Lung (tissue), 17 donors: ENCODE measurements at places on chromosomes 2 and 18. TPM values are rescaled to one million over a fixed set of nuclear protein-coding genes. Genes with fewer than 3 reads are reported as not detected.

DNA sequence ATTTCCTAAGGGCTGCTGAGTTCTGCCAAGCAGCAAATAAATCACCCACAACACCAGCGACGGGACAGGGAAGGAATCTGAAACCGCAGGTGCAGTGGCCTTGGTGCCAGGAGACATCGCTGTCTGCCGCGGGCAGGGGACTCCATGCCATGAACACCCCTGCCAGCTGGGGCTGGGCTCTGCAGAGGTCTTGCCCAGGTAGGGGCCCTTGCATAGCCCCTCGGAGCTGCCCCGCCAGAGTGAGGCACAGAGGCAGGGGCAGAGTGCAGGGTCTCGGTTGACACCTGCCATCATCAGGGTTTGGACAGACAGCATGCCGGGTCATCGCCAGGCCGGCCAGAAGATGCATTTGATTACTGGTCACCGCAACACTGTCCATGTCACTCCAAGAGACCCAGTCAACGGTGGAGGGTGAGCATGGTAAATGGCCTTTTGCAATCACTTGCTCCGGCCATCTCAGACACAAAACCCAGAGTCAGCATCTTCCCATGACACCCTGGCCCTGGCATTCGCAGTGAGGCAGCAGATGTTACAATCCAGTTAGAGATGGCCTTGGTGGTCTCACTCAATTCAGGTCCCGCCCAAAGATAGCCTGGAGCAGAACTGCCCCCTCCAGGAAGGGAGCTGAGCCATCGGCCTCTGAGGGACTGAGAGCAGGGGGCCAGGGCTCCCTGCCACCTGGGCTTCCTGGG lies 255.4 kb downstream of the NDUFA10 start:
- H3K4me3 ChIP-seq, result no peak overlapping the region
- no peaks in the 10 kb centered on the region for H3K27me3 ChIP-seq
- DNase-seq, result peak; percentile 49
- no peaks in the 10 kb centered on the region for H3K4me1 ChIP-seq
- H3K36me3 ChIP-seq, result no peaks in the 10 kb centered on the region

DNA sequence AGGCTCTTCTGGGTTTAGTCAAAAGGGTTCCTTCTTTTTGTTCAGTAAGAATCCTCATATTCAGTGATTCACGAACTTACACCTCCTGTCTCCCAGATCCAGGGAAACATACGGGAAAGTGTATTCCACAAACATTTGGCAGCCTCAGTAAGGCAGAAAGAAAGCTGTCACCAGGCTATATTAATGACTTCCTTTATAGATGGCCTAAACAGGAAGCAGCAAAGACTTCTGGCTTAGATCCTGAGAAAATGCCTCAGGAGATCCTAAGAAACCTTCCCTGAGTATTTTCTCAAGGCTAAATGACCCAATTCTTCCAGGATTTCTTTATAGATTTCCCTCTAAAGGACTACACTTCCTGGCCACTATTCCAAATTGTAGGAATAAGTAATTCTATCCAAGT lies 1995.5 kb upstream of the CELF4 start:
- H3K27me3 ChIP-seq, result no peaks in the 10 kb centered on the region
- H3K36me3 ChIP-seq, result no peaks in the 10 kb centered on the region
- H3K27ac ChIP-seq, result no peak overlapping the region
- H3K4me3 ChIP-seq, result no peak overlapping the region
- peaks cover 5% of the 10 kb centered on the region for H3K4me1 ChIP-seq

DNA sequence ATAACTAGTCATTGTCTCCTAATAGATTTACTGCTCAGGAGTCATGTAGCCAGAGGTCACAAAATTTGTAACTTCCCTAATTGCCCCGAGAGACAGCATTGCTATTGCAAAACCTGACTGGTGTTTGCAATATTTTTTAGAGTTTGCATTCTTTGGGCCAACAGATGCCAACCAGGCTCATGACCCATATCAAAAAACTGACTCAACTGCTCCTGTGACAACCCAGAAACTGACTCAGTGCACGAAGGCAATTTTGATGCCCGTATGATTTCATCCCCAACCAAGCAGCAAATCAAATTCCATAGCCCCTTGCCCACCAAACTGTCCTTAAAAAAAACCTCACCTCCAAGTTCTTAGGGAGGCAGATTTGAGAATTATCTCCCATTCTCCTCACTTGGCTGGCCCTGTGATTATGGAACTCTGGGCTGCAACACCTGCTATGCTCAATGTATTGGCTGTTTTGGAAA lies 951.3 kb downstream of the TSN start:
- no peaks in the 10 kb centered on the region for H3K36me3 ChIP-seq
- H3K4me3 ChIP-seq, result no peak overlapping the region
- H3K27ac ChIP-seq, result no peak overlapping the region
- H3K4me1 ChIP-seq, result no peaks in the 10 kb centered on the region
- DNase-seq, result no peak
- H3K27me3 ChIP-seq, result no peaks in the 10 kb centered on the region

DNA sequence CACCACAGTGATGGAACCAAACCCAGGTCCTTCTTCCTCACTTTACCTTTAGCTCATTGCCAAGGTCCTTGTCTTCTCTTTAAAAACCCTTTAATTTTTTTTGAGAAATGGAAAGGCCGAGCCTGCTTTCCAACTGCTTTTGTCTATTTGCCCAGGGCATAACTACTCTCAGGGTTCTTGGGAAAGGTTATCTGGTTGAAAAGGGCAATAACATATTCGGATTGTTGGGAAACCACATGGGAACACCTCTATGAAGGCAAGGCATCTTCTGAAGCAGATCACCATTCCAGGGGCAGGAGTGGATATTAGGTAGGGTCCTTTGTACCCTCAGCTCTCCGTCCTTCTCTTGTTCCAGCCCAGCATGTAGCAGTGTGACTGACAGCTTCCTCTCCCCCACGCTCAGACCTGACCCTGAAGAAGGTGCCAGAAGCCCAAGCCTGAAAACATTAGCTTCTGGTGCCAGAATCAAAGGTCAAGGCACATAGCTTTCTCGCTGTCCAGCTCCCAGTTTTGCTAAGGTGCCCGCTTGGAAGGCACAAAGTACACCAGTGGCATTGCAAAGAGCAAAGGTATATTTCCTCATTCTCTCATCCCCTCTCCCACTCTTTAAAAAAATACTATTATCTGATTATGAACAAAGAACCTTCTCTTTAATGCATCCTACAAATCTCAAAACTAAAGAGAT lies 123.2 kb upstream of the LINC00305 start:
- H3K4me1 ChIP-seq, result no peaks in the 10 kb centered on the region
- no peak for DNase-seq
- H3K36me3 ChIP-seq, result no peaks in the 10 kb centered on the region
- H3K27me3 ChIP-seq, result no peaks in the 10 kb centered on the region
- H3K27ac ChIP-seq, result no peak overlapping the region

- peaks cover 5% of the 10 kb centered on the region for H3K4me1 ChIP-seq
- H3K27ac ChIP-seq, result no peak overlapping the region
- DNase-seq, result no peak
- H3K27me3 ChIP-seq, result peaks cover 11% of the 10 kb centered on the region
- no peak overlapping the region for H3K4me3 ChIP-seq
- H3K36me3 ChIP-seq, result no peaks in the 10 kb centered on the region
Measured at GRCh38 chr18:61334491-61334850, 1.2 kb downstream of the CDH20 start.

DNA sequence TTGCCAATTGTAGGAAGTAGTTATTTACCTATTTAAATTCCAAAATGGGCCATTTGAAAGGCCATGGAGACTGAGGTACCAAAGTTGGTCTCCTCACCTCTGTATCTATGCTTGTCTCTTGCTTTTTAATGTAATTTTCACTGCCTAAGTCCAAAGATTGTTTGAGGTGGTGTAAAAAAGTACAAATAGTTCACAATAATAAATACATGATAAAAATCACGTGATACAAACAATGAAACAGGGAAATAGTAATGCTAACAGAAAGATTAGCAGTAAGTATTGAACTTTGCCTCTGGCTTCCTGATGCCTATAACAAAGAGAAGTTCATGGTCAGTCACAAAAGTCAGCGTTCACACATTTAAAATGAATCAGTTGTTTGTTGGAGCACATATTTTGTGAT lies 67.6 kb downstream of the CNTNAP5 start:
- no peaks in the 10 kb centered on the region for H3K4me1 ChIP-seq
- H3K27me3 ChIP-seq, result no peaks in the 10 kb centered on the region
- no peaks in the 10 kb centered on the region for H3K36me3 ChIP-seq
- H3K27ac ChIP-seq, result no peak overlapping the region

- no peak overlapping the region for H3K27ac ChIP-seq
- H3K4me3 ChIP-seq, result no peak overlapping the region
- DNase-seq, result no peak
- H3K4me1 ChIP-seq, result no peaks in the 10 kb centered on the region
Measured at GRCh38 chr2:230382108-230382507, 33.9 kb upstream of the SP100 start.

- H3K36me3 ChIP-seq, result no peaks in the 10 kb centered on the region
- no peak overlapping the region for H3K4me3 ChIP-seq
- no peaks in the 10 kb centered on the region for H3K27me3 ChIP-seq
- peaks cover 12% of the 10 kb centered on the region for H3K4me1 ChIP-seq
- H3K27ac ChIP-seq, result no peak overlapping the region
- no peak for DNase-seq
Measured at GRCh38 chr2:9799011-9799596, 44.2 kb upstream of the TAF1B start.

DNA sequence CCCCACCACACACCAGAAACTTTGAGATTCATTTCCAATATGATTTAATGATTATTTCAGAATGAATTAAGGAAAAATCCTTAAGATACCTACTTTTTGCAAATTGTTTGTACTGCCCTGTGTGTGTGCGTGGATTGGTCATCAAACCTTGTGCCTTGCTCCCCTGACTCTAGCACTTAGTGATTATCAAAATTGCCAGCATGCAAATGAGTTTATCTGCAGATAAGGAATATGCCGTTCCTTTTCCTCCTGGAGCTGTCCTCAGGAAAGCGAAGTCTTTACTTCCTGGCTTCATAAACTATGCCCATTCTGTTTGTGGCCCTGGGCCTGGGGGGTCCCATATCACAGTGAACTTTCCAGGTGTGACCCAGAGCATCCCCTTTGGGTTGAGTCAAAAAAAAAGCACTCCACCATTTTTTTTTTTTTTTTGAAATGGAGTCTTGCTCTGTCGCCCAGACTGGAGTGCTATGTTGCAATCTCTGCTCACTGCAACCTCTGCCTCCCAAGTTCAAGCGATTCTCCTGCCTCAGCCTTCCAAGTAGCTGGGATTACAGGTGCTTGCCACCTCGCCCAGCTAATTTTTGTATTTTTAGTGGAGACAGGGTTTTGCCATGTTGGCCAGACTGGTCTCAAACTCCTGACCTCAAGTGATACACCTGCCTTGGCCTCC lies 11.4 kb downstream of the CHMP1B start:
- DNase-seq, result no peak
- no peaks in the 10 kb centered on the region for H3K4me1 ChIP-seq
- no peak overlapping the region for H3K27ac ChIP-seq
- H3K27me3 ChIP-seq, result peaks cover 2% of the 10 kb centered on the region

GRCh38 chr2:174112073-174112472 lies 136.3 kb downstream of the OLA1 start:
- no peak overlapping the region for H3K4me3 ChIP-seq
- peaks cover 2% of the 10 kb centered on the region for H3K36me3 ChIP-seq
- no peak overlapping the region for H3K27ac ChIP-seq
- H3K4me1 ChIP-seq, result no peaks in the 10 kb centered on the region

GRCh38 chr18:499776-500631 lies 497 bp downstream of the COLEC12 start:
- no peaks in the 10 kb centered on the region for H3K36me3 ChIP-seq
- H3K4me3 ChIP-seq, result peak overlapping the region; percentile 61
- no peaks in the 10 kb centered on the region for H3K27me3 ChIP-seq
- H3K27ac ChIP-seq, result no peak overlapping the region
- peaks cover 30% of the 10 kb centered on the region for H3K4me1 ChIP-seq

GRCh38 chr2:191917967-191918651 lies 71.2 kb upstream of the CAVIN2 start:
- no peaks in the 10 kb centered on the region for H3K4me1 ChIP-seq
- DNase-seq, result no peak
- no peak overlapping the region for H3K27ac ChIP-seq
- no peak overlapping the region for H3K4me3 ChIP-seq

GRCh38 chr2:104448661-104449440 lies 405.1 kb upstream of the POU3F3 start:
- no peaks in the 10 kb centered on the region for H3K27me3 ChIP-seq
- H3K27ac ChIP-seq, result no peak overlapping the region
- H3K4me1 ChIP-seq, result no peaks in the 10 kb centered on the region
- no peak overlapping the region for H3K4me3 ChIP-seq

- H3K36me3 ChIP-seq, result peaks cover 1% of the 10 kb centered on the region
- H3K27ac ChIP-seq, result peak overlapping the region; percentile 84
- H3K4me1 ChIP-seq, result no peaks in the 10 kb centered on the region
- no peak for DNase-seq
- no peak overlapping the region for H3K4me3 ChIP-seq
- H3K27me3 ChIP-seq, result no peaks in the 10 kb centered on the region
Measured at GRCh38 chr18:74806073-74806472, 208.4 kb downstream of the ZNF407 start.

- no peaks in the 10 kb centered on the region for H3K36me3 ChIP-seq
- H3K27ac ChIP-seq, result no peak overlapping the region
- H3K4me1 ChIP-seq, result peaks cover 11% of the 10 kb centered on the region
- no peak for DNase-seq
- H3K4me3 ChIP-seq, result no peak overlapping the region
- H3K27me3 ChIP-seq, result no peaks in the 10 kb centered on the region
Measured at GRCh38 chr2:62593825-62594224, 87.8 kb upstream of the TMEM17 start.

GRCh38 chr2:24824966-24825882 lies 32.0 kb downstream of the CENPO start:
- DNase-seq, result no peak
- peaks cover 15% of the 10 kb centered on the region for H3K36me3 ChIP-seq
- peaks cover 2% of the 10 kb centered on the region for H3K4me1 ChIP-seq
- no peak overlapping the region for H3K27ac ChIP-seq

DNA sequence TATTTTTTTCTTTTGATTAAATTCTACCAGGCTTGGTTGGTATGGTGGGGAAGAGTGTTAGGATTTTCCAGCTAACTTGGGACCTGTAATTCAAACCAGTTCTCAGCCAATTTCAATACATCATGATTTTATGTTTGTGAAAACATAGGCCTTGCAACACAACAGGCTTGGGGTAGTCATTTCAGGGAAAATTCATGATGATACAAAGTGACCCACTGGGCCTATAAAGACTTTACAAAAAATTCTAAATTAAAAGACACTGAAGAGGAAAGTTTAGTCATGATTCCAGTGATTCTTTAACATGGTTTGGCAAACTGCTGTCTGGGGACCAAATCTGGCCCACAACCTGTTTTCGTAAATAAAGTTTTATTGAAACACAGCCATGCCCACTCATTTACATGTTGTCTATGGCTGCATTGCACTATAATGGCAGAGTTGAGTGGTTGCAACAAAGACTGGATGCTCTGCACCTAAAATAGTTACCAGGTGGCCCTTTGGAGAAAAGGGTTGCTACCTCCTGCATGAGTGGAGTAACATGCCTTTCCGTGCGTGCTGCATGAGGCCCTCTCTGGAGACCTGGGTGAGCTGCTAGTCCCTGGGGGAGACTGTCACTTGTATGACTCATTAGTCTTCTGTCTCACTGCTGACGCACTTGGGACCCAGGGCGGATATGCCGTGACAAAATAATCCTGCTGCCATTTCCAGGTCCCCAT lies 73.6 kb downstream of the NPAS2 start:
- no peaks in the 10 kb centered on the region for H3K36me3 ChIP-seq
- no peak overlapping the region for H3K27ac ChIP-seq
- DNase-seq, result peak; percentile 29
- peaks cover 9% of the 10 kb centered on the region for H3K4me1 ChIP-seq

Gene CNTNAP5
- 0.06 TPM for total RNA-seq

Gene C2orf80
- total RNA-seq, result not detected

Gene SNORC
- 0.97 TPM for total RNA-seq

Gene NAT8
- total RNA-seq, result not detected

Gene ALK
- total RNA-seq, result 0.25 TPM

Gene TAF1B
- 46.3 TPM for total RNA-seq

Gene MATN3
- 2.9 TPM for total RNA-seq

Gene TMEM163
- total RNA-seq, result 5.8 TPM

Gene DYNAP
- total RNA-seq, result not detected

Gene LYG2
- not detected for total RNA-seq

Gene MC4R
- not detected for total RNA-seq

Gene SNTG2
- 1.8 TPM for total RNA-seq

Gene UPP2
- total RNA-seq, result not detected
